ENCODE measurements at places on chromosomes 12 and 14.

GRCh38 chr12:71786829-71787228 is 32.2 kb downstream of the RAB21 start:
- DNase-seq: peak; percentile 53

DNA sequence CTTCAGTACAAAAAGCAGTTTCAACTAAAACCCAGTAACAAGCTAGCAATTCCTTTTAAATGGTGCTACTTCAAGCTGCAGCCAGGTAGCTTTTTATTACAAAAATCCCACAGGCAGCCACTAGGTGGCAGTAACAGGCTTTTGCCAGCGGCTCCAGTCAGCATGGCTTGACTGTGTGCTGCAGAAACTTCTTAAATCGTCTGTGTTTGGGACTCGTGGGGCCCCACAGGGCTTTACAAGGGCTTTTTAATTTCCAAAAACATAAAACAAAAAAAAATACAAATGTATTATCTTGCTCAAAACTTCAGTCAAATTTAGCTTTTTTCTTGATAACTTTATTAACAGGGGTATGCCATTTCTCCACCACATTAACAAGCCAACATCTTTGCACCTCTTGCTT is 3.6 kb upstream of the CLEC4E start:
- DNase-seq: peak; percentile 84

- DNase-seq: no peak
Measured at GRCh38 chr12:3553221-3553620, 62.2 kb downstream of the PRMT8 start.

DNA sequence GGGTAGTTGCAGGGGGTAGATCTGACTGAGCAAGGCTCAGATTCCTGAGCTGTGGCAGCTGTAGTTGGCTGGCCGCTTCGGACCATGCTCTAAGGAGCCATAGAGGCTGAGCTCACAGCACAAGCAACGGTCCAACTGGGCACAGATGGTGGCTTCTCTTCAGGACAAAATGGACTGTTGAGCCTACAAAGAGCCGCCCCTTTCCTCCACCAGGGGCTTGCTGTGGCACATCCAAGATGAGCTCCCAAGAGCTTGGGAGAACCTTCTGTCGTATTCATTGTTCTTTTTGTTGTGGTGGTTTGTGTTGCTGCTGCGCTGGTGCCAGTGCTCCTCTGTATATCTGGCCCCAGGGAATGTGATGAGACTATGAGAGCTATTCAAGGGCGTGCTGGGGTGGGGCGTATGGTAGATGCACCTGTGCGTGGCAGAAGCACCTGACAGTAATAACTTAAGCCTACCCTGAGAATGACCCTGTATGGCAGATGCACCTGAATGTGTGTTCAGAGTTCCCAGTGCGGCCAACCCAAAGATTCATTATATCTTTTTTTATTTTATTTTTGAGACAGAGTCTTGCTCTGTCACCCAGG is 17.8 kb upstream of the LGALS3 start:
- no peak for DNase-seq

DNA sequence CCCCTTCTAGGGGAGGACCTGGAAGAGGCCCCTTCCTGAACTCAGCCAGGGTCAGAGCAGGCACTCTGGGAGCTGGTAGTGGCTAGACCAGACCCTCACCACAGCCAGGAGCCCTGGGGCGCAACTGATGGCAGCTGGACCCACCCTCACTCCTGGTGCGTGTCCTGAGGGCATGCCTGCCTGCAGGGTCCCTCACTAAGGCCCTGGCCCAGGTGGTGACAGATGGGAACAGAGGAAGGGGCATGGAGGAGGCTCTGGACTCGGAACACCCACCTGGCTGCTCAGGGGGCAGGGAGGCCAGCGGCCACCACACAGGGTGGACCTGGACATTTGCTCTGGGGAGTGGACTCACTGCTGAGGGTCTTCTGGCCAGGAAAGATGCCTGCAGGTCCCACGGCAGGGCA is 342.2 kb upstream of the SFSWAP start:
- DNase-seq: no peak

GRCh38 chr12:56220611-56221231 is 1.0 kb downstream of the RNF41 start:
- DNase-seq: peak; percentile 86

- DNase-seq: no peak
Measured at GRCh38 chr14:28102814-28103213, 663.8 kb upstream of the FOXG1 start.

GRCh38 chr12:12903642-12904609 is 12.6 kb downstream of the GPRC5A start:
- peak; percentile 26 for DNase-seq

GRCh38 chr14:58784931-58785330 is 147.2 kb downstream of the DACT1 start:
- no peak for DNase-seq

DNA sequence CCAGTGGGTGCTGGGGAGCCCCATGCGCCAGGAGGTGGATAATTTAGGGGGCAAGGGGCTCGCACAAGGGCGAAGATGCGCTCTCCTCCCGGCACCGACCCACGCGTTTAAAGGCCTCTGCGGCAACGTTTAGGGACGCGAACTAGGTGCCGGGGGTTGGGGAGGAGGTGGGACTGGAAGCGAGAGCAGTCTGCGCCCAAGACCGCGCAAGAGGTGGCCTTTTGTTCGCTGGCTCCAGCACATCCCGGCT is 1.3 kb downstream of the SLC38A1 start:
- peak; percentile 62 for DNase-seq

DNA sequence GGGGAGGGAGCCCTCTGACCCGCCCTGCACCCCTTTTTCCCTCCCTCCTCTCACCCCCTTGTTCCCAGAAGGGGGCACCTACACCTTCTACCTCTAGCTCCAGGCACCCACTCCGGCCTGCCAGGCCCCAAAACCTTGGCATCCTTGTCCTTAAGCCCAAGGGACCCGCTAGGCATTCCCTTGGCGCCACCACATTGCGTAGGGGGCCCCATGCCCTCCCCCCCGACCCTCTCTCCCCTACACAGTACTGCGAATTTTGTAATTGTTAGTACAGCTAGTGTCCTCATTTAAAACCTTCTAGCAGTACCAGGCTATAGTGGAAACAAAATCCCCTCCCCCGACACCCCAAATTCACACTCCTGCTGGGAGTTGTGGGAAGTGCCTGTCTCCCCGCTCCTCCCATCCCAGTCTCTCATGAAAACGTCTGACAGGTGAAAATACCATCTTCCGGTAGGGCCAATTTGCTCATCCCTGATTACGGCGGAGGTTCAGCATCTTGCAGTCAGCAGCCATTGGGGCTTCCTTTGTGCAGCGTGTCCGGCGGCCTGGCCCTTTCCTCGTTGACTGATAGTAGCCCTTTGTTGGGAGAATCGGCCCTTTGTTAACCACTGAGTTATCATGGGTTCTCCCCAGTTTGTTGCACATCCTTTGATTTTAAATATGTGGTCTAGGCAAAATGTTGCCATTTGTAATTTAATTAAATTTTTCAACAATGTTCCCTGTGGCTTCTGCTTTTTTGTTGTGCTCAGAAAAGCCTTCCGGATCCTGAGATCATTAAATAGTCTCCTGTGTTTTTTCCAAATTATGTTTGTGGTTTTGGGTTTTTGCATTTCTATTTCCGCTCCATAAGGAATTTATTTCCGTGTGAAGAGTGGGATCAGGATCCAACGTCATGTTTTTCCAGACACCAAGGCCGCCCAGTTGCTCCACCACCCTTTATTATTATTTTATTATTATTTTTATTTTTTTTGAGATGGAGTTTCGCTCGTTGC is 7.9 kb upstream of the CEP170B start:
- no peak for DNase-seq

DNA sequence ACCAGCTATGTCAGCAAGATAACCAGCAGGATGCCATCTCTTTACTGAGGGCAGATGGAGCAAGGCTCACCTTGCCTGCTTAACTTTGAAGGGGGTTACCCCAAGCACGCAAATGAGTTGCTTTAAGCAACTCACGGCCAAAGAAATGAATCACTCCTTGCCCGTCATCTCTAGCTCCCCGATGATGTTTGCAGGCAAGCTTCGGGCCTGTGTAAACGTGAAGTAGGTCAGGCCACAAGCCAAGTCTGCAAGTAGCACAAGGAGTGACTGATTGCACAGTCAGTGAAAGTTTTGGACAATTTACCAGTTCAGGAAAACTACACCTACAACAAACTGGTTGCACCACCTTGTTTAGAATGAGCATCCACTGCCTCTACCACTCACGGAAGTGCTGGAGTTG is 699.7 kb upstream of the TBX3 start:
- no peak for DNase-seq

- no peak for DNase-seq
Measured at GRCh38 chr14:22998329-22999012, 11.5 kb downstream of the C14orf93 start.

DNA sequence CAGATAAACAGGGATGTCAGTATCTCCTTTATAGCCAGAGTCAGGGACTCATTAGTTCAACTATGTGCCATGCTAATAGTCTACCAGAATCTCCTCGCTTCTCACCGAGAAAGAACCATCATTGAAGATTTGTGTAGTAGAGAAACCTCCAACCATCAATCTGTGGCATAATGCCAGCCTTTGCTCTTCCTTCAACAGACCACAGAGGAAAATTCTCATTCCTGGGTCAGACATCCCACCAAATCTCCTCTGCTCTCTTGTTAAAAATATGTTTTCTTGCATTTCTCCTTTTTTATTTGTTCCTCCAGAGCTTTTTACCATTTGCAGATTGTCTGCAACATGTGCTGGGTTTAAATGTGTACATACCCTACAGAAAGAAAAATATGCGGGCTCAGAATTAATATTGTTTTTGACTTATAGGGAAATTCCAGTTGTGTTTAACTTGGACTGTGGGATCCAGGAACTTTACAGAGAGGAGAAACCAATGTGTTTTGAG is 64.9 kb downstream of the LLPH start:
- no peak for DNase-seq

DNA sequence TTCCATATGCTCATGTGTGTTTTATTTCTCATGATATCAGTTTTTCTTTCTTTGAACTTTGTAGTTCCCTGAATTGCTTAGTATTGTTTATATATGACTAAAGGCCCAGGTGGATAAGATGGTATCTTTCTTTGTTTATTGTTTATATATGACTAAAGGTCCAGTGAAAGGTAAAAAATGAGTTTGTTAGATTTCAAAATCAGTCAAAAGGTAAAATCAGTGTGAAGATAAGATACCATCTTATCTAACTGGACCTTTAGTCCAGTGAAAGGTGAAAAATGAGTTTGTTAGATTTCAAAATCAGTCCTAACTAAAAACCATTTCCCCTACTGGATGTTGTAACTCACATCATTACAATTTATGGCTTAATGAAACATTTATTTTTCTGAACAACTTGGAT is 890.2 kb downstream of the DIO2 start:
- DNase-seq: no peak

DNA sequence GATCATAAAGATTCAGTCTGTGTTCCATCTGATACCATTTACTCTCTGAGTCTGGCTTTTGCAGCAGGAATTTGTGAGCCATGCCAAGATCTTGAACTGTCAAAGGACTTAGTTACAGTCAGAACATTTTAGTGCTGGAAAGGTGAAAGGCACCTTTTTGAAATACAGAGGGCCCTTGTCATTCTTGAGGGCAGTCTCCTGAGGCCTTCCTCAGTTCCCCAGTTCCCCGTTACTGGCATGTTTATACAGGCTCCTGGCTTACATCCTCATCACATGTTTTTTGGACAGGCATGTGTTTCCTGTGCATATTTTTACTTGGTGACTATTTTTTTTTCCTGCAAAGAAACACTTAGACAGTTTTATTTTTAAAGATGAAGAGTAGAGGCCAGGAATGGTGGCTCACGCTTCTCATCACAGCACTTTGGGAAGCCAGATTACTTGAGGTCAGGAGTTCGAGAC is 21.0 kb downstream of the CFAP54 start:
- DNase-seq: no peak

GRCh38 chr14:103015426-103015825 is 41.9 kb downstream of the CDC42BPB start:
- DNase-seq: no peak

GRCh38 chr12:65882486-65882885 is 58.2 kb downstream of the HMGA2 start:
- no peak for DNase-seq

GRCh38 chr12:129530984-129531383 is 372.8 kb downstream of the TMEM132D start:
- no peak for DNase-seq

DNA sequence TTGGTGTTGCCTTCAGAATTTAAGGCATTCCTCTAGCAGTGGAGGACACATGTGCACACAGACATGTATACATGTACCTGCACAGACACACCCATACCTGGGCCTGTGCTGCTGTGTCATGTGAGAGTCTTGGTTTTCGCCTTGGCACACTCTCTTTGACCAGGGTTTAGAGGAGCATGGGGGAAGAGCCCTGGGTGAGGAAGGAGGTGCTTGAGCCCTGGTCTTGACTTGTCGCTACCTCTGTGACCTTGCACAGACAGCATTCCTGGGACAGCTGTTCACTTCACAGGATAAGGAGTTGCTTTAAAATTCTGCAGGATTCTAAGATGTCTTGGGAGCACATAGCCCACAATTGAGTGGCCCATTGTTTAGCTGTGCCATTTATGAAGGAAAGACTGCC is 94.7 kb downstream of the DDX51 start:
- no peak for DNase-seq

- no peak for DNase-seq
Measured at GRCh38 chr14:101925152-101925551, 39.2 kb upstream of the DYNC1H1 start.

DNA sequence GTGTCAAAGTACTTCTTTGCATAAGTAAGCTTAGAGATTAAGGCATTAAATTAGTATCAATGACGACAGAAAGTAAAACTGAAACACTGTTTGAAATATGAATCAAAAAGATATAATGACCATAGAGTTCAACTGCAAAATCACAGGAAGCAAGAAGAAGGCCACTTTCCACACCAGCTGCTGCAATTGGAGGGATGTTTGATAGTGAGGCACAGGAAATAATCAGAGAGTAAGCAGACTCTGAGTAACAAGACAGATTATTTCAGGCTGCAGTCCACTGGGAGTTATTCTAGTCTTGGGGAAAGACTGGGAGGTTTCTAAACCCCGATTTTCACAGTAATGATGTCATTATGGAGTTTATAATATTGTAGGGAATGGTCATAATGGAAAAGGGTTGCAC is 12.9 kb downstream of the MDGA2 start:
- no peak for DNase-seq

GRCh38 chr12:104598342-104599271 is 141.9 kb downstream of the CHST11 start:
- DNase-seq: peak; percentile 98

DNA sequence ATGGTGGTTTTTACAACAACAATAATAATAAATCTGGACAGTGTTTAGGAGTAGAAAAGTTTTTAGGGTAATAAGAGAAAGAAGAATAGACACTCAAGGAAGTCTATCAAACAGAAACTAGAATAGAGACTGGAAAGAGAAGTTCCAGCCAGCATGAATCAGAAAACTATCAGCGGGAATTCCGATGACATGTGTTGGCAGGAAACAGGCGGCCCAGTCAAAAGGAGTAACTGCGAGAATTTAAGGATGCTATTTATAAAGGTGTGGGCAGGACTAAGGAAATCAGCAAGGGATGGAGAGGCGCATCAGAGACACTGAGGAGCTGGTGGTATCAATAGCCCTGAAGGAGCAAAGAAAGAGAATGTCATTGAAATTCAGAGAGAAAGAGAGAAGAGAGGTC is 89.9 kb downstream of the TBX5 start:
- DNase-seq: no peak
